Stimulated activated CD4-positive, alpha-beta T cell treated with anti-CD3 and anti-CD28 coated beads, Interleukin-1b, Interleukin-23, amount 100 ng/mL, for 1 hour (primary cell): ENCODE measurements at places on chromosomes 12 and 14.

- DNase-seq, result no peak
Observed at GRCh38 chr12:130982565-130983225, 29.0 kb downstream of the ADGRD1 start.

- DNase-seq, result no peak
Observed at GRCh38 chr12:5960783-5961182, 15.7 kb upstream of the ANO2 start.

- no peak for DNase-seq
Observed at GRCh38 chr14:70190156-70190555, 1.4 kb upstream of the SLC8A3 start.

- DNase-seq, result no peak
Observed at GRCh38 chr12:12153596-12153995, 82.9 kb downstream of the BCL2L14 start.

DNA sequence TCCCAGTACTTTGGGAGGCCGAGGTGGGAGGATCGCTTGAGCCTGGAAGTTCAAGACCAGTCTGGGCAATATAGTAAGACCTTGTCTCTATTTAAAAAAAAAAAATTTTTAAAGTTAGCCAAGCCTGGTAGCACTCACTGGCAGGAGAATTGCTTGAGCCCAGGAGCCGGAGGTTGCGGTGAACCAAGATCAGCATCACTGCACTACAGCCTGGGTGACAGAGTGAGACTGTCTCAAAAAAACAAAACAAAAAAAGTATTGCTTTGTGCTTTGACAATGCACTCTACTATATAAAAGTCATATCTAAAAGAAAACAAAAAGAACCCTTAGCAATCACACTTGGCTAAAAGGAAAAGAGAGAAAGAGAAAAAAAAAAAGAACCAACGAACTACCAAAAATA lies 26.8 kb downstream of the GNPTAB start:
- no peak for DNase-seq

- DNase-seq, result no peak
Observed at GRCh38 chr14:35403114-35403602, 1.4 kb downstream of the NFKBIA start.
